Brain (organoid and tissue), 16 donors: ENCODE measurements at places on chromosomes 3 and 15.

- no peak for DNase-seq
These were observed 21.3 kb downstream of the CHD2 start for GRCh38 chr15:92921215-92922131.

GRCh38 chr15:72671525-72671924 lies 14.5 kb downstream of the HIGD2B start:
- DNase-seq = no peak

DNA sequence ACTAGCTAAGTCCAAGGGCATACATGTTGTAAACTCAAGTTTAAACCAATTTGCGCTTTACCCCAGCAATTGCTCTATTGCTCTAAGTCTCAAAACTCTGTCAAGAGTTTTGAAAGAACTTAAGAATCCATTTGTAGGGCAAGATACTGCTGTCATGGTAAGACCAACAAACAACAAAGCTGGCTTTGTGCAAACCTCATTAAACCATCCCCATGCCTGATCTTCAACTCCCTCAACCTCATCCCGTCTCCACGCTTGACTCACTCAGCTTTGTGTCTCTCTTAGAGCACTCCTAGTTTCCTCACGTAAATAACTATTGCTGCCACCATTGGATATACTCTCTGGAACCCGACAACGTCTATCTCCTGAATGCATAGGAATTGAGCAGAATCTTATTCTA lies 20.6 kb upstream of the ARHGEF26 start:
- DNase-seq = no peak

- DNase-seq = no peak
These were observed 8.2 kb downstream of the RUBCN start for GRCh38 chr3:197728487-197728886.

GRCh38 chr3:50615190-50615589 lies 1.8 kb upstream of the MAPKAPK3 start:
- DNase-seq = no peak

- DNase-seq = no peak
These were observed 53.6 kb upstream of the GATA2 start for GRCh38 chr3:128546646-128547045.
